ENCODE measurements at places on chromosomes 3 and 15.

DNA sequence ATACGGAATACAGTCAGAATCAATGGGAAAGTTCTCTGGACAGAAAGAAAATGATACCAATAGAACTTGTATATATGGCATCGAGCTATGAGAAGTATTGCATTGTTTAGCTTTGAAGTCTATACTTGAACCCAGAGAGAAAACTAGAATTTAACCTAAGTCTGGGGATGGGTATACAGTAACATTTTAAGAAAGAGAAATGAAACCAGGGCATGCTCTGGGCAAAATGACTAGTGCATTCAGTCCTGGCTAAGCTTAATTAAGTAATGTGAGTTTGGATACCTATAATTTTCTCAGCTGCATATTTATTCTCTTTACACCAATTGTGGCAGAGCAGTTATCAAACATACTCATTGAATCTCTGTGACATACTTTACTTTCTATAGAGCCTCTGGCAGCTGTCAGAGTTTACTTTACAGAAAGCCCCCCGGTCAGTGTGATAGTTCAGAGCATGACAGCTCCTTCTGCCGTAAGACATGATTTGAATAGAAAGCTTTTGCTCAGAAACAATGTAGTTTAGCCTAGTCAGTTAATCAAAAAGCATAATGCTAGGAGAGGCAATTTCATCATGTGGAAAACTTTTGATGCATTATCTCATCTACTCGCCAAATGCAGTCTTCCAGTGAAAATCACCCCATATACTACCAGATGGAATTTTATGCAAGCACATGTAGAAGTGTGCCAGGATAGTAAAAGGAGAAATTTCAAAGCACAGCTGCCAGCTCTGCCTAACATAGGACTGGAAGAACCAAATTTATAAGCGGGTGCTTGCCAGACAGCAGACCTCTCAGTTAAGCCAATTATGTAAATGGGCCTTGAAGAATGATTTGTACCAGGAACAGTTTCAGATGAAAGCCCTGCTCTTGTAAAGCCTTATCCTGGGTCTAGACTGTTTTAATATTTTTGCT is 40.7 kb downstream of the OXSM start:
- DNase-seq = no peak

DNA sequence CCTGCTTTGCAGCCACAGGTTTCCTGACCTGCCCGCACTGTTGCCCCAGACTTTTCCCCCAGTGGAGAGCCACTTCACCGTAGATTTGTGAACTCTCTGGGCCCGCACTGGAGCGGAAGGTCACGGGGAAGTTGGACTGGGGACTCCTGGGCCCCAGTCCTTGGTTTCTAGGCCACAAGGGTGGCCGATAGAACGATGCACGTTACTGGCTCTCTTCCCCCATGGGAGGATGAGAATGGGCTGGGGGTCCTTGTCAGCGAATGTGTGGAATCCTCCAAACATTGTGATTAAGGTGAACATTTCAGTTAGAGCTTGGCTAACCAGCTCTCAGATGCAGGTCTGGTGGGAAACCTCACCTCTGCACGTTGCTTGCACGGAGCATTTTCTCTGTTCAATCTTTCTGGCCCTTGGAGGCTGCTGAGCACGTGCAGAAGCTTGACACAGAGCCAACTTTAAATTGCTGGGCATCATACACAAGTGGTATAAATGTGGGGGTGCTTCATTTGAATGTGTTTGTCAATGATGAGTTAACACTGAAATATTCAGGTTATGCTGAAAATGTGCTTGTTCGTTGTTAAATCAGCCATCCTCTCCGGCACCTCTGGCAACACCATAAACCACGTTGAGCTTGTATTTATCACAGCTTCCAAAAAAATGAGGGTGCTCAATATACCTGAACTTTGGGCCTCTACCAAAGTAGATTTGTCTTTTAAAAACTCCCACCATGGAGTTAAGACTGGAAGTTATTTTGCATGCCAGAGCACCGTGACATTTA is 976 bp downstream of the DIS3L start:
- DNase-seq = peak; percentile 42

GRCh38 chr3:44712455-44713075 is at the start of gene ZNF502:
ZNF502 (plus strand) TSS chr3:44712660; CDS start chr3:44720262, 7,602 bp downstream.
- DNase-seq = peak; percentile 69

DNA sequence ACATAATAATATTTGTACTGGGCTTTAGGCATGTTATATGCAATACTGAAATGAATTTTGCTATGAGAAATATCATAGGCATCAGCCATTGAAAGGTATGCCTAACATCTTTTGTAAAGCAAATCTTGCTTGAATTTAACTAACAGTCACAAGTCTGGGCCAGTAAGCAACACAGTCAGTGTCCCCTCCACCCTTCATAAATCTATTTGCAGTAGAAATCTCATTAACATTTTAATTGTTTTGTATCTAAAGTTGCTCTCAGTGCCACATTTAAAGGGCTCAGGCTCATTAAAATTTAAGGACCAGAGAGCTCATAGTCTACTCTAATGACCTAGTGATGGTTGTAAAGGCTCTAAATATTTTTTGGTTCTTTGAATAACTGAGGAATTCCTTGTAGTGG is 167.2 kb upstream of the GOLIM4 start:
- DNase-seq = no peak

DNA sequence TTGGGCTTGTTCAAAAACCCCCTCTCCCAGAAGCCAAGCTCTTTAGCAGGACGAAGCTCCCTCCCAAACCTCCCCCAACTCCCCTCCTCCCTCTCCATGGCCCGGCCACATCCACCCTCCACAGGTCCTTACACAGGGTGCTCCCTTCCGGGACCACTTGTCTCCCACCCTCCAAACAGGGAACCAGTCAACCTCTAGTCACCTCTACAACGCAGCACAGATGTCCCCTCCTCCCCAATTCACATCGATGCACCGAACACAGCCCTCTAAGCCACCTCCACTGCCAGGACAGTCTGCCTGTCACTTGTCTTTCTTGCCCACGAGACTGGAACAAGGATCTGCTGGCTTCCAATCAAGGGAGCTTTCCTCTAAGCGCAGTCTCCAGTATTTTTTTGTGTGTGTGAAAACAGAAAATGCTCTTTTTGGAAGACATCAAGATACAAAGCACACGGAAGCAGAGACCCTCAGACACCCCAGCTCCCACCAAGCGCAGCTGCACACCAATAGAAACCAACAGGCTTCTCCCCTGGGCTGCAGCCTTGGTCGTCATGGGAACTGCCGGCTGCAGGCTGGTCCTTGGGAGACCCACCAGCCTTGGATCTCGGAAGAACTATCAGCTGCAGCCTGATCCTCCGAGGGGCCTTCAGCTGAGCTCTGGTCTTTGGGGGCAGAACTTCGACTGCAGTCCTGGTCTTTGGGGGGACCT is 26.5 kb downstream of the IQSEC1 start:
- no peak for DNase-seq

DNA sequence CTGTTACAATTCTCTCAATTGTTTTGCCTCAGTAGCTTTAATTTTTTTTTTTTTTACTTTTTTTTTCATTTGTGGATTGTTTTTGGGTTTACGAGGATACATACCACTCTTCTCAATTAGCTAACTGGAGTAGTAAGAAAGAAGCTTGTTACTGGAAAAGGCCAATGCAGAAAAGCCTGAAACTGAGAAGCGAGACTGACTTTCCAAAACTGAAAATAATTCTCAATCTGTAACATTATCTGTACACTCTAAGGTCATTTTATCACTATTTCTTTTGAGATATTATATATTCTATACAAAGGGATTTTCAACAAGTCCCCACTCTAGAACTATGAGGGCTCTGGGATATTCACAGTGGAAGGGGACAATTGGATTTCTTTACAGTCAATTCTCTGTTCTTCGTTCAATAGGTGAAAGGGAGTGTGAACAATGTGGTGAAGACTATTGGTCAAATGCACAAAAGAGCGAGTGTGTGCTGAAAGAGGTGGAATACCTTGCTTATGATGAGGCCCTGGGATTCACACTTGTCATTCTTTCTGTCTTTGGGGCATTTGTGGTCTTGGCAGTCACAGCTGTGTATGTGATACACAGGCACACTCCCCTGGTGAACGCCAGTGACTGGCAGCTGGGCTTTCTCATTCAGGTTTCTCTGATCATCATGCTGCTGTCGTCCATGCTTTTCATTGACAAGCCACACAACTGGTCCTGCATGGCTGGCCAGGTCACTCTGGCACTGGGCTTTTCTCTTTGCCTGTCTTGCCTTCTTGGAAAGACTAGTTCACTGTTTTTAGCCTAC is 83.9 kb upstream of the KCNAB1 start:
- DNase-seq = no peak

DNA sequence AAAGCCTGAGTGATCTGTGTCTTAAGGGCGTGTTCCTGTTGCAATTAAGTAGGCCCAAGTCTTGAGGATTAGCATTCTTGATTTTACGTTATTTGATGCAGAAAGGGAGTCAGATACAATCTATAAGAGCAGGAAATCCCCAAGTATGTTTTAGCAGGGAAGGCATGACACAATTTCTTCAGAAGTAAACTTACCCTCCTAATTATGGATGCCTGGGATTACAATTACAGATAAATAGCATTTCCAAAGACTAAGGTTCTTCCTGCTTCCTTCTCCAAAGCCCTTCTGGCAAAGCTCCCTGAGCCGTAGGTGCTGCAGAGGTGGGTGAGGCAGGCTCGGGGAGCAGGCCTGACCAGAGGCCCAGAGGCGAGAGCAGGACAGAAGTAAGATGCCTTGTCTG is 34.9 kb upstream of the ST6GAL1 start:
- no peak for DNase-seq

DNA sequence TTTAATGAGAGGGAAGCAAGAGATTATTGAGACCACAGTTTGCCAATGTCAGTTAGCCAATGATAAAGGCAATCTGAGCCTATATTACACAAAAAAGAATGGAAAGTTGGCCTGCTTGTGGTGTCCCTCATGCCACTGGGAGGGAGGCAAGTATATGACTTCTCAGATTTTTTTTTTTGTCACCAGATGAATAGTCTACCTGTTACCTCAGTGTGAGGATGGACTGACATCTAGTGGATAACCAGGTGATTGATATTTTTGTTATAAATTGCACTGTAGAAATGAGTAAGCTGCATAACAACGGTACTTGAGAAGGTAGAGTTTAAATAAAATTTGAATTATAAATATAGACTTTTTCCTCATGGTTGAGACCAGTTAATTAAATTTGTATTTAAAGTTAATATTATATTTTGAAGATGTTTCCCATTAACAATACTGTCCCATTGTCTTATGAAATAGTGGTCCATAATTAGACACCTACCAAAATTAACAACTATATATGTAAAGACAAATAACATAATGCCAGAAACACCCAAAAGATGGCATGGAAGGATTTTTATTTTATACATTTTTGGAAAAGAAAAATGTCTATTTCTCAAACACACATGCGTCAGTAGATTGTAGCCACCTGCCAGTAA is 237.8 kb upstream of the GADL1 start:
- peak; percentile 17 for DNase-seq

DNA sequence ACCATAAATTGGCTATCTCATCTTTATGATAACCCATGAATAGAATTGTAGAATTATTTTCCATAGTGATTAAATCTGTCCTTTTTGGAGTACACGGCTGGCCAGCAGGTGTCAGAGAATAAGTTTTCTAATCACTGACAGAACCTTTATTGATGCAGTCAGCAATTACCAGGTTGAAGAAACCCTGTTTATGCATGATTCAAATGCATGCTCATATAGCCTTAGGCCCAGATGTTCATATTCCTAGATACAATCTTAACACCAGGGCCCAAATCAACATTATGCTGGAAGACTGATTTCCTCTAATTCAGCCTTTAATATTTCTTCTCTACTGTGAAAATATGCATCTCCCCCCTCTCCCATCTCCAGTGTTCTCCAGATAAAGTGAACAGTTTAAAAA is 243.5 kb upstream of the DCBLD2 start:
- no peak for DNase-seq

GRCh38 chr3:196314597-196314996 is 3.4 kb downstream of the DYNLT2B start:
- no peak for DNase-seq

DNA sequence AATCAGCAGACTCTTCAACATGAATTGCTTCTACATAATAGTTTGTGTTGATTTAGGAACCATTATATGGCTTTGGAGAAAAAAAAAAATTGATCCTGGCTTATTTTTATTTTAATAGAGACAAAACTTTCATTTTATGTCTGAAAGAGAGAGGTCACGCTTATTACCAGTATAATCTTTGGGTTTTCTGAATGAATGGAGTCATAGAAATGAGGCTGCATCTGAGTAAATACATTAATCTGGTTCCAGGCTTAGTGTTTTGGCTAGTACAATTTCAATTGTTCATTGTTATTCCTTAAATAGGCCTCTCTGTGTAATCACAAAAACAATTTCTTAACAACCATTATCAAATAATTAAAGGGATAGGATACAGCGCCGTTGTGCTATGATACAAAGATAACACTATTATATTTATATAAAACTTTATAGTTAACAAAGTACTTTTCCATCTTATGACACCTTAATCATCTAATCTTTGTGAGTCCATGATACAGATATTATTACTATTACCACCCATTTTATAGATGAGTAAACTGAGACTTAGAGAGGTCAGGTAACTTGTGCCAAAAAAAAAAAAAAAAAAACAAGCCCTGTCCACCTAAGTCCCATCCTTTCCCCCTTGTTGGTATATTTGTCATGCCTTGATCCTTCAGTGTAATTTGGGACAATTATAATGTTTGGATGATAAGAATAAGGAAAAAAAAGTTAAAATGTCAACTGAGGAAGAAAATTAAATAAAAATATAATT is 41.8 kb upstream of the GOLM2 start:
- no peak for DNase-seq

DNA sequence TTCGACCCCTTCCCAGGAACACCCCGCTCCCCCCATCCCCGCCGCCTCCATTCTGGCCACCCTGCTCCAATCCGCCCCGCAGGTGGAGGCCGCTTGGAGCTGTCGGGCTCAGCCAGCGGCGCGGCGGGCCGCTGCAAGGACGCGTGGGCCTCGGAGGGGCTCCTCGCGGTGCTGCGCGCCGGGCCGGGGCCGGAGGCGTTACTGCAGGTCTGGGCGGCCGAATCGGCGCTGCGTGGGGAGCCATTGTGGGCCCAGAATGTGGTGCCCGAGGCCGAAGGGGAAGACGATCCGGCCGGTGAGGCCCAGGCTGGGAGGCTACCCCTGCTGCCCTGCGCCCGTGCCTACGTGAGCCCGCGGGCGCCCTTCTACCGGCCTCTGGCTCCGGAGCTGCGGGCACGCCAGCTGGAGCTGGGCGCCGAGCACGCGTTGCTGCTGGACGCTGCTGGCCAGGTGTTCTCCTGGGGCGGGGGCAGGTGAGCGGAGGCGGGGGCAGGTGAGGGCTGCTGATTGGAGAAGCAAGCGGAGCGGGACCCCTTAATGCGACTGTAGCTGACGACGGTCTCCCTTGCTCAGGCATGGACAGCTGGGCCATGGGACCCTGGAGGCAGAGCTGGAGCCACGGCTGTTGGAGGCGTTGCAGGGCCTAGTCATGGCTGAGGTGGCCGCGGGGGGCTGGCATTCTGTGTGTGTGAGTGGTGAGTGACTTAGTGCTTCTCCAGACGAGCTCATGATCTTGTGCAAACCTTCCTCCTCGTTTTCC is 2.5 kb downstream of the RCCD1 start:
- DNase-seq = no peak

GRCh38 chr15:101027920-101028319 is 108.8 kb downstream of the LRRK1 start:
- no peak for DNase-seq

GRCh38 chr15:60964527-60964926 is 264.6 kb downstream of the RORA start:
- DNase-seq = no peak

Data from MV-4-11 (cell line).